ENCODE measurements at places on chromosomes 1 and 21.
A peak's percentile ranks its signal among the peaks of the same experiment; 100 is the strongest.

GRCh38 chr1:60227601-60228000 is 154.0 kb upstream of the C1orf87 start:
- no peak for DNase-seq

- DNase-seq, result no peak
Measured at GRCh38 chr1:230540421-230541155, 101.7 kb upstream of the COG2 start.

DNA sequence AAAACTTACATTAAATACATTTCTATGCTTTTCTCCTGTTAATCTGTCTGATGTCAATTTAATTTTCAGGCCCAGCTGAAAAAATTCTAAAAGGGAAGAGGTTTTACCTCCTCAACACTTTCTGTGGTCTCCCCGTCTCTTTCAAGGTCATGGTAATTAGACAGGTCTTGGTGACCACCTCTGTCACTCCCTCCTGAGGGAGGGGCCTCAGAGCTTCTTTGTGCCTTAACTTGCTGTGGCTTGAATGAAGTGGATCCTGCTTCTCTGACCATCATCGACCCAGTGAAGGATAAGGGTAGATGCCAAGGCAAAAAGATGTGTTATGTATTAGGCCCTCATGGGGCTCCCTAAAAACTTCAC is 40.8 kb upstream of the OSBPL9 start:
- DNase-seq, result no peak

DNA sequence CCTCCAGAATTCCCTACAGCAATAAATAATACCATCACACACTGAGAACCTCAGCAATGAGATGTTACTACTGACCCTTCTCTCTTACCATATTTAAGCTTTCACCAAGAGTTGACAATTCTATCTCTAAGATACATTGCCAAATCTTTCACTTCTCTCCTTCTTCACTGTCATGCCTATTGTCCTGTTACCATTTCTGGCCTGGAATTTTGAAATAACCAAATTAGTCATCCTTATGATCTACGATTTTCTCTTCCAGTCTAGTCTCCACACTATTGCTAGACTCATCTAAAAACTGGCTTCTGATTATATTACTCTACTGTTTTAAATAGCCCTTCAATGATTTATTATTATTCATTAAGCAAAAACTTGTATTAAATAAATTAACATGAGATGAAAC is 656.1 kb upstream of the ADGRL4 start:
- no peak for DNase-seq

- no peak for DNase-seq
Measured at GRCh38 chr1:193066606-193067005, 7.2 kb downstream of the RO60 start.

- no peak for DNase-seq
Measured at GRCh38 chr21:16280686-16281091, 550.9 kb downstream of the USP25 start.

GRCh38 chr1:171521567-171521966 is 36.2 kb downstream of the PRRC2C start:
- no peak for DNase-seq

DNA sequence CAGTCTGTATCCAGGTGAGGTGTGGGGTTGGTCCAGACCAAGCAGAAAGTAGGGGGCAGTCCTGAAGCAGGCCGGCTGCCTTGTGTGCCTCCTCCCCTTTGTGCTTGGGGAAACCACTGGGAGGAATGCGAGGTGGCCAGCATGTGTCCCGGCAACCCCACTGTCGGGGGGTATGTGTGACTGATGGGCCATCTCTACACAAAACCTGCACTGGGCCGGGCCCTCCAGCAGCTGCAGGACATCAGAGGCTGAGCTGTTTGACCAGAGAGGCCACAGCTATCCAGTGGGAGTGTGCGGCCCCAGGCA is 33.3 kb downstream of the TMEM51 start:
- DNase-seq, result no peak

GRCh38 chr1:34770891-34771504 is 10.0 kb upstream of the GJB3 start:
- no peak for DNase-seq

DNA sequence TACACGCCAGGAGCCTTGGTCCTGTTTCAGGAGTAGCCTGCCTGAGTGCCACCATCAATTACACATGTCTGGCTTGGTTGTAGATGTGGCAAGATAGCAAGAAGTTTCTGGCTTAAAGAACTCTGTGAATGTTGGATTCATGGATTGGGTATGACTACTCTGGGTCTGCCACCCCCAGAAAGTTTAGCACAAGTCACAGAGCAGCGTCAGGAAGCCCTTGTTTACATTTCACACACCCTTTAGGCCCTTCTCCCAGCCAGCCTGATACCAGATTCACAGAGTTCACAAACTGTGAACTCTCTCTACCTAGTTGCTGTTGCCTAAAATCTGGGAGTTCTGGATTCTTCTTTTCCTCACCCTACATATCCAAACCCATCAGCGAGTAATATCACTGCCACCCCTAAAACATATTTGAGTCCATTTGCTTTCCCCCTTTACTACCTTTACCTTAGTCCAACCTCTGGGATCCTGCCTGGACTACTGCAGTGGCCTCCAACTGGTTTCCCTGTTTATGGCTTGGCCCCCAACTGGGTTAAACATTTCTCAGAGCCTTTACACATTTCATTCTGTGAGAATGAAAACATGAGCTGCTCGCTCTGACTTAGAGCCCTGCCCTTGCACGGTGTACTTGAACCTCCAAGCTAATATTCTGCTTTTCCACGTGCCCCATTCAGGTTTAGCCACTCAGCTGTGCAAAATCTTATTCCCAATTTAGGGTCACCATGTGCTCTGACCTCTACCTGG is 4.1 kb upstream of the CCDC24 start:
- DNase-seq, result no peak

DNA sequence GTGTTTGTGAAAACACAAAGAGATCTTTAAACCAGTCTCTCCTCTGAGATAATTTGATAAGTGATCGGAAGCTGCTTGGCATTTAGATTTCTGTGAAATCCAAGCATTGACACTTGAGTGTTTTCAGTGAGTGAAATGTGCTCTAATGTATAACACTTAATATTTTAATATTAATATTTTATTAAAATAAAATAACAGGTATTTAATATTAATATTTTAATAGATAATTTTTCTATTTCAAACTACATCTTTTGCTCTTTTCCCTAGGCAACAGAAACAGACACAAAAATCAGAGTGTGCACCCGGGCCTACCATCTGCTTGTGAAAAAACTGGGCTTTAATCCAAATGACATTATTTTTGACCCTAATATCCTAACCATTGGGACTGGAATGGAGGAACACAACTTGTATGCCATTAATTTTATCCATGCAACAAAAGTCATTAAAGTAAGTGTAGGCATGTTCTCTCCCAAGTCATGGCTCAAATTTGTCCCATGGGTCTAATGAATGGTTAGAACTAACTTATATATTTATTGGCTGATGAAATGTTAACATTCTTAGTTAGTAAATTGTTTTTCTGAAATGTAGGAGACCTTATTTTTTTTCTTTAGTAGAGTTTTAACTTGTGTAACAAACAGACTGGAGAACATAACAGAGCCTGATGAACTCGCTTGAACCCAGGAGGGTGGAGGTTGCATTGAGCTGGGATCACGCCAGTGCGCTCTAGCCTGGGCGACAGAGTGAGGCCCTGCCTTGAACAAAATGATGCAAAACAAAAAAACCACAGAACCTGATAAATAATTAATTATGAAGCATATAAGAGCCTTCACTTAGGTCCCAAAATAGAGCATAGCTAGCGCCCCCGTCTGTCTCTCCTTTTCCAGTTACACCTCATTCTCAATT is 55.2 kb downstream of the MTR start:
- DNase-seq, result no peak

DNA sequence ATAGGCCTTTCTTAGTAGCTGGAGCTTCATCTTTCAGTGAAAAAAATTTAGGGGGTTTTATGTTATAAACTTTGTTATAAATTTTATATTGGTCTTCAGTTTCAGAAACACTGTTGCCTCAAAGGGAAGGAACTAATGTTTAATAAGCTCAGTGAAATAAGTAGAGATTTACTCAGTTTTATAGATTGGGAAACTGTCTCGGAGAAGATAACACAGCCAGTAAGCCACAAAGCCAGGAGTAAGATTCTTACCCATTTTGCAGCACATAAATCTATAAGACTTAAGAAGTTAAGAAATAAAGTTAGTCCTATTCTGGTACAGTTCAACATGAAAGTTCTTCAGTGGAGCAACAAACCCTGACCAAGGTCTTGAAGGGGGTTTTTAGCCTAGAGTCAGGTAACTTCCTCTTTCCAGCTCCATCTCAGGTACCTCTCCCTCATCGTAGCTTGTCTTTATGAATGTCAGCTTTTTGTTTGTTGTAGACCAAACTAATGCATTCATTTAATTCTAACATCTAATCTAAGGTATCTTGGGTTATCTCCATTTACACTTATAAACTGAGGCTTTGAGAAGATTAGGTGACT is 3.3 kb downstream of the KPNA6 start:
- DNase-seq, result no peak

GRCh38 chr1:202752774-202753173 is 42.5 kb upstream of the SYT2 start:
- DNase-seq, result no peak

DNA sequence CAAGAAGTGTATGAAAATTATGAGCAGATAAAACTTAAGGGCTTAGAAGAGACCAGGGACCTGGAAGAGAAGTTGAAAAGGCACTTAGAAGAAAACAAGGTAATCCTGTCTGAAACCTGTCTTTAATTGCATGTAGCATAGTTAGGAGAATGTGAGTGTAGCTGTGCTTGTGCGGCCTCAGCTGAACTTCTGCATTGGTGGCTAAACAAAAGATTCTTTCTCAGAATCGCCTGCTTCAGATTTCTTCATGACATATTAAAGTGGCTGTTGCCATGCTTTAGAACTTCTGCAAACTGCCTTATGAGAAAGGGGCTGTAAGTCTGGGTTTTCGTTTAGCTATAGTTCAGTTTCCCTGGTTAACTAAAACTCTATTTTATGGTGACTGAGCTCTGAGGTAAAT is 94.5 kb downstream of the VPS26C start:
- DNase-seq, result no peak

DNA sequence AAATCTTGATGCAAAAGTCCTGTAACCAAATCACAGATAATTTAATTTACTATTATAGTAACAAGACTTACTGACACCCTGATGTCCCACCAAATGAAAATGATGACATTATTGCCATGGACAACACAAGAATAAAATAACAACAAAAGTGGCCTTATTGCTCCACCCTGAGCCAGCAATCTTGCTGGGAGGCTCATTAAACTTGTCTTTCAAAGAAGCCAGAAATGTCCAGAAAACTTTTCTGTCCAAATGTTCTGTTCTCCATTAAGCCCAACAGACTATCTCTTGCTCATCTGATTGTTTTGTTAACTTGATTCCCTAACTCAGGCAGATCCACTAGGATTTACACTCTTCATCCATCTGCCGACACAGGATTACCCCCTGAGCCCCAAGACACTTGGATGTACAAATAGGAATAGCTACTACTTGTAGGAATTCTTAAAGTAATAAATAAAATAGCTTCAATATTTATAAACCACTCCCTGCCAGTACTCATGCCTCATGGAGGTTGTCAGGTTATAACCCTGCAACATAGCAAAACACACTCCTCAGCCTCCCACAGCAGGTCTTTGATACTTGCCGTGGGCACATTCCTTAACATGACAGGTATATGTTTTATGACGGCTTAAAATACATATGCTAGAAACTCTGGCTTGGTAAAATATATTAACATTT is 84.9 kb downstream of the PTPN14 start:
- DNase-seq, result no peak

DNA sequence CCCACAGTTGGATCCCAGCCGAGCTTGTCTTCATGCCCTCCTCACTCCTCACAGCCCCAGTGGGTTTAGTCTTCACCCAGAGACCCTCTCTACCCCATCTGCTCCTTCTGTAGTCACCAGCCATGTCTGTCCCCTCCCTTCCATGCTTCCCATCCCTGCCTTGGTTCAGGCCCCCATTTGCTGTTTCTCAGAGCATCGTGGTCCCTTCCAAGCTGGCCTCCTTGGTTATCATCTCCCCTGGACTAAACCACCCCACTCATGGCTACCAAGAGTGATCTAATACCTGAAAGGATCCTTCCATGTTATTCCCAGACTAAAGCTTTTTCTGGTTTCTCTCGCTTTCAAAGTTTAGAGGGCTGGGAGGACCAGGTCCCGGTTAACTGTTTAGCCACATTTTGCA is 8.3 kb downstream of the CNIH3 start:
- DNase-seq, result no peak

GRCh38 chr1:20964540-20965484 is 177.7 kb upstream of the HP1BP3 start:
- no peak for DNase-seq

DNA sequence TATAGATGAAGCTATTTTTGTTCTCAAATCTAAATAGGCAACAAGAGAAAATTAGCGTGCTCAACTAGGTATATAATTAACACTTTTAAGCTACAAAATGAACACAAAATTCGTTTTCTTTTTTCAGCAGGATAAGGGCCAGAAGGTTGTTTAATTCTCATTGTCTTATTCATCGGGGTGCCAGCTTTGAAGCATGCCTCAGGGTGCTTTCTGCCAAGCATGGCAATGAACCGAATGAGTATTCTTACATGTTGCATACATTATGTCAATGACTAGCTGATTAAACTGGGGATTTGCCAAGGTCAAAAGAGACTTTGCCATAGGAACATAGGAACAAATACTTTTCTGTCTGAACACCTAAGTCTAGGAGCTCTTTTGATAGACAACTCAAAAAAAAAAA is 102.0 kb upstream of the MAP1LC3C start:
- DNase-seq, result no peak

- no peak for DNase-seq
Measured at GRCh38 chr1:197920067-197920396, 2.9 kb downstream of the LHX9 start.

- no peak for DNase-seq
Measured at GRCh38 chr1:208374391-208374941, 130.3 kb upstream of the PLXNA2 start.

DNA sequence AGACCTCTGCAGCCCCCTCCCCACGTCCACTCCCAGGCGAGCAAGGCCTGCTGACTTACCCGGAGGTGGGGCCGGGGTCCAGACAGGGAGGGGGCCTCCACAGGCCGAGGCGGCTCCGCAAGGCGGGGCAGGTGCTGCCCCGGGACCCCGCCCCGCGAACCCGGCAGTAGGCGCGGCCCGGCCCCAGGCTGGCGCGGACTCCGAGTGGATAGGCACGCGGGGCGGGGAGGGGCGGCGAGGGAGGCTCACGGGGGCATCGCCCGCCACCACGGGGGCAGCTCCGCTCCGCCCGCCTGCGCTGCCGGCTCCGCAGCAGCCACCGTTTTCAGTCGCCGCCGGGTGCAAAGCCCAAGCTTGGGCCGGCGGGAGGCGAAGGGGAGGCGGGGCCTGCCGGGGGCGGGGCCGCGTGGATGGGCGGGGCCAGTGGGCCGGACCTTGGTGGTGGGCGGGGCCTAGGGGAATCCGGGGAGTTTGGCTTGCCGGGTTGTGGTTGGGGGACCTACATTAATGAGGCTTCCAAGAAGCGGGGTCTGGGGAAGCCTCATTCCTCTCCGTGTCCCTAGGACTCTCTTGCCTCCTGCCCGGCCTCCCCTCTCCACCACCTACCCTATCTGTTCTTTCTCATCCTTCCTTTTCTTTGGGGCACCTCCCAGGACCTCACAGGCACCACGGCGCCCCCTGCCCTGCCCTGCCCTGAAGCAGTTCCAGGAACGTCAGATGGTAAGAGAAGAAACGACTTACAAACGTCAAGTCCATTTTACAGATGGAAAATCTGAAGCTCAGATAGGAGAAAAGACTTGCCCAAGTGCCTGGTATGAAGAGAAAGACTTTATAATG is at the start of gene RIMS3:
Gene RIMS3 (minus strand): TSS at position 348 of the 837 bp plus-strand sequence. CDS start 23,757 bp downstream, outside the sequence.
- peak; percentile 69 for DNase-seq

Measured in activated CD4-positive, alpha-beta T cell treated with anti-CD3 and anti-CD28 coated beads, Interleukin-2, amount 50 U/mL, for 24 hours (primary cell).